Nucleus accumbens (tissue), 56 donors: ENCODE measurements at places on chromosomes 2 and 18.

DNA sequence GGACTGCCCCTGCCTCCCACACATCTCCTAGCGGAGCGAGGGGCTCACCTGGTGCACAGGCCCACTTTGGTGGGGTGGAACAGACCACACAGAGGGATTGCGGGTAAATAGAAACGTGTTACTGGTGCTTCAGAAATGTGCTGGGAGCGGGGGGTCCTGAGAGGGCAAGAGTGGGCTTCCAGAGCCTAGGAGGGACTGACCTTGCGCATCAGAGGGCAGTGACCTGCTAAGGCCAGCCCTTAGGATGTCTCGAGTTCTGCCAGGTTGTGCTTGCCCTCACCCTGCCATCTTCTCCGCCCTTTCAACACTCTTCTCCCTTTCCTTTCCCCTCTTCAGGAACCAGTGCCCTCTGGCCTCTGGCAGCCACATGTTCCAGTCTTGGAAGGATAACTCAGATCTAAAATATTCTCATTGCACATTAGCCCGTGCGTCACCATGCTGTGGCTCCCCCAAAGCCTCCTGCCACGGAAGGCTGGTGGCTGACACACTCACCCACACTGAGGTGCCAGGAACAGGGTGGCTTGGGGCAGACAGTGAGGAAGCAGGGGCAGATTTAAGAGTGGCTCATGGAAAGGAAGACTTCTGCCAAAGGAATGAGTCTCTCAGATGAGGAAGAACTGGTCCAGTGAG is 89.6 kb downstream of the MCFD2 start:
- no peak for DNase-seq

DNA sequence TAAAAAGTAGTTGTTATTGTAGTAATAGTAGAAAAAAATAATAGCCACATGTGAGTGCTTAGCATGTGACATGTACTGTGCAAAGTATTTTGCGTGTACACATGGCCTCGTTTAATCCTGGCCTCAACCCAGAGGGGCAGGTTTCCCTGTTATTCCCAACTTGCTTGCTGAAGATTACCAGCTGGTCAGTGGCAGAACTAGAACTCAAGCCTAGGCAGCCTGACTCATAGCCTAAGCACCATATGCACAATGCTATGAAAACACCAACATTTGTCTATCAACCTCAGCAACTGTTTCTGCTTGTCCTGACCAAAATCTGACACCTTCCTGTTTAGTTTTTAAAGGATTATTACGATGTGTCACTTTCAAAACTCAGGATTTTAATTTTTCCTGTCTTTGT is 234.9 kb upstream of the SMAD7 start:
- no peak for DNase-seq

DNA sequence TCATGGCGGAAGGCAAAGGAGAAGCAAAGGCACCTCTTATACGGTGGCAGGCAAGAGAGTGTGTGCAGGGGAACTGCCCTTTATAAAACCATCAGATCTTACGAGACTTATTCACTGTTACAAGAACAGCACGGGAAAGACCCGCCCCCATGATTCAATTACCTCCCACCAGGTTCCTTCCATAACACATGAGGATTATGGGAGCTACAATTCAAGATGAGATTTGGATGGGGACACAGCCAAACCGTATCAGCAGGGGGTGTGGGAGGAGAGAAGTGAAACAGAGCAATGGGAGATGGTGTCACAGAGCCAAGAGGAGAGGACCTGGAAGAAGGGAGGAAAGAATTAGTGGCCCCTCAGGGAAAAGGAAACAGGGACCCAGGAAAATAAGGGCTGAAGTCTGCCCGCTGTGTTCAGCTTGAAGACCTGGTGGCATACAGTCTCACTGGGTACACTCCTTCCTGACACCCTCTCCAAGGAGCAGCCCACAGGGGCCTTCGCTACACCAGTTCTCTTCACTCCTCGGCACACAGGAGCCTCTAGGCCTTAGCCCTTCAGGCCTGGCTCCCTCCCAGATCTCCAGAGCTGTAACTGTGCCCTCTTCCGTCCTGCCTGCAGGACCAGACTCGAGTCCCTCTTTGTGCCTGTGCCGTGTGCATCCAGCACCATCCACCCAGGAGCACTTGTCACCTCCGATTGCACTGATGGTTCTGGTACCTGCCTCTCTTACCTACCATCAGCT is 262.1 kb downstream of the EIPR1 start:
- DNase-seq: no peak

GRCh38 chr2:24163186-24163585 is 11.7 kb upstream of the FAM228A start:
- DNase-seq: no peak
